Breast epithelium (tissue), 4 donors: ENCODE measurements at places on chromosomes 16 and 17. TPM values are rescaled to one million over a fixed set of nuclear protein-coding genes. Genes with fewer than 3 reads are reported as not detected.

Gene NLRP1
- total RNA-seq: 27.4 TPM

Gene KCNH6
- total RNA-seq: not detected

Gene WNT3
- 0.48 TPM for total RNA-seq

Gene HEATR9
- not detected for total RNA-seq

Gene ZNF423
- 4.7 TPM for total RNA-seq

Gene PRR35
- not detected for total RNA-seq

Gene KIFC3
- 15.7 TPM for total RNA-seq

Gene TEKT3
- total RNA-seq: 2.6 TPM

Gene KRT12
- total RNA-seq: not detected

Gene PDILT
- total RNA-seq: not detected
